LNCaP clone FGC (cell line): ENCODE measurements at places on chromosomes 1 and 21.
A peak's percentile ranks its signal among the peaks of the same experiment; 100 is the strongest.

GRCh38 chr1:57889676-57890320 is 465.9 kb upstream of the DAB1 start:
- DNase-seq, result no peak

- DNase-seq, result no peak
Observed at GRCh38 chr1:173638043-173639021, 3.2 kb downstream of the TEX50 start.

- no peak for DNase-seq
Observed at GRCh38 chr1:119275145-119276134, 93.1 kb upstream of the HAO2 start.

- no peak for DNase-seq
Observed at GRCh38 chr21:45045481-45045880, 28.9 kb upstream of the ADARB1 start.

DNA sequence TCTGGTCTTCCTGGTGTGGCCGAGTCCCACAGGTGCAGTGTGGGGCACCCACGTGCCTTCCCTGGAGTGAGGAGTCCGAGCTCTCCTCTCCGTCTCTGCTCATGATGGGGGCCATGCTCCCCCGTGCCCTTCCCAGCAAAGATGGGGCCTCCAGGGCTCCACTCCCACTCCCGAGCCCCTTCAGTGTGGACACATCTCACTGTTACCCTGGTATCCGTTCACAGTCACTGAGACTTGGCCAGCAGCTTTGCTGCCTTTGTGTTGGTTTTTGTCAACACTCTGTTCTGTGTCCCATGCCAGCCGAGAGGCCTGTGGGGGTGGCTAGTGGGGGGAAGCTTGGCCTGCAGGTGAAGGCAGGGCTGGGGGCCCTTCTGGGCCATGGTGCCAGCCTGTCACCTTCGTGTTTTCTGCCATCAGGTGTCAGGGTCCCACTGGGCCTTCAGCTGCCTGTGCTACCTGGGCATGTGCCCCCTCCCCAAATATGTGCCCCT is 46.9 kb upstream of the POFUT2 start:
- DNase-seq, result no peak

DNA sequence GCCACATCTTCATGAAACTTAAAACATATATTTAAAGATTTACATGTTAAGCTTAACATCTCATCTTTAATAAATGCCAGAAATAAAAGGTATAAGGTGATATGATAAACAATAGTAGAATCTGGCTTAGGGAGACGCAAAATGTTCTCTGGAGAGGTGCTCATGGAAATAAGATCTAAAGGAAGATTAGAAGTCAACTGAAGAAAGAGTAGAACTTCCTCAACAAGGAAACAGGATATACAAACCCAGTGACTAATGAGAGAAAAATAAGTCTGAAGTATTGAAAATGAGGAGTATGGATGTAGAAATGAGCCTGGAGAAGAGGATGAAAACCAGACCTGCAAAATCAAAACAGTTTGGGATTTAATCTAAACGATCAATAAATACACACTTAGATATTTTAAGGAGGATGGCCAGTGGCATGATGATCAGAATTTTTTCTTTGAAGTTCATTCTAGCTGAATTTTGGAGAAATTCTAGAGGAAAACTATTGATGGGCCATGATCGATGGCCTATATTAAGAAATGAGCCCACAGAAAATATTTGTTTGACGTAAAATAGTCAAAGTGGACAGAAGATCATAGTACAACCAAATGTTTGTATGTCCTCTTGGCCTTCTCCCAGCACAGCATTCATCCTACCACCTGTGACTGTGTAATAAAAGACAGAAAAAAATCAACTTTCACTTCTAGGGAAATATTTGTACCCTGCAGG is 387.9 kb upstream of the PTBP2 start:
- no peak for DNase-seq

GRCh38 chr1:91885213-91885715 is 687 bp downstream of the TGFBR3 start:
- DNase-seq, result no peak

DNA sequence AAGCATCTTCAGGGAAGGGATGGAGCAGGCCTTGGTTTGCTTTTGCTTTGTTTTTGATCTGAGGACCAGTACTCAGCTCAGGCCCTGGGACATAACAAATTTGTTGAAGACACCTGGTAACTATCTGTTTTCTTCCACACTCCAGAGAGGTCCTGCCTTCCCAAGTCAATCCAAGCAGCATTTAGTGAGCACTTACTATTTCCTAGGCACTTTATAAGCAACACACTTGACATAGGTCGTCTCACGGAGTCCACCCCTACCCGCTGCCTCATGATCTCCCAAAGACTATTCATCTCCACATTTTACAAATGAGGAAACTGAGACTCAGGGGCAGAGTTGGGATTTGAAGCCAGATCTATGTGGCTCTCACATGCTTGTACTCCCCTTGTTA is 14.4 kb upstream of the EPHA2 start:
- no peak for DNase-seq

DNA sequence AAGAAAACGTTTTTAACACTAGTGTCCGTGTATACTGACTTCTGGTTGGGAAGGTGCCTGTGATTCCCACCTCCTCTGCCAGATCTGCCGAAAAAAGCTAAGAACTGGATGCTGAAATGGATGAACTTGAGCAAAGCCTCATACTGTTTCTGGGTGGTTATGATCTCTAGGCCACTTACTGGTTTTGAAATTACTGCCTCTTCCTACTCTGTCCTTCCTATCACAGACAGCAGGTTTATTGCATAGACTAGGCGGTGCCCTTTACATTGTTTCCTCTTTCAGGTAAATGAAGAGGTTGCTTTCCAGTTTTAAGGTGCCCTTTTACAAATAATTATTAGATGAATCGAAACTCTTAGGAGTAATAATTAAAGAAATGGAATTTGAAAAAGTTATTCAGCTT is 27.5 kb downstream of the PEX14 start:
- DNase-seq, result no peak

DNA sequence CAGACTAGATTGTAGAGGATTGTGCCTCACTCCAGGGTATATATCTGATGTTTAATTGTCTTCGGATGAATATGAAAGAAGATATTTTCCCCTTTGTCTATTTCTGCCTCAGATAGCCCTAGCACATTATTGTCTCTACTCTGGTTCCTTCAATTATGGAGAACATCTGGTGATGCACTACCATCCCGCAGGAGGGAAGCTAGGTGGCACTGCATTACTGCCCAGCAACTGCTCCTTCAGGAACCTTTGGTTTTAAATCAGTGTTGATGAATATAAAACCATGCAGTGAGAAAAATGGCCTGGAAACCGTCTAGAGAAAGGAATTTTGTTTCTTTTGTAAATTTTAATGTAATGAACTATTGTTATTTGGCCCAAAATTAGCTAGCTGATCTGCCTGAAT is 68.5 kb downstream of the GPR88 start:
- DNase-seq, result peak; percentile 11

GRCh38 chr21:36639769-36640168 is 59.1 kb upstream of the SIM2 start:
- DNase-seq, result no peak

GRCh38 chr1:60825593-60825992 is 256.8 kb upstream of the NFIA start:
- DNase-seq, result no peak

DNA sequence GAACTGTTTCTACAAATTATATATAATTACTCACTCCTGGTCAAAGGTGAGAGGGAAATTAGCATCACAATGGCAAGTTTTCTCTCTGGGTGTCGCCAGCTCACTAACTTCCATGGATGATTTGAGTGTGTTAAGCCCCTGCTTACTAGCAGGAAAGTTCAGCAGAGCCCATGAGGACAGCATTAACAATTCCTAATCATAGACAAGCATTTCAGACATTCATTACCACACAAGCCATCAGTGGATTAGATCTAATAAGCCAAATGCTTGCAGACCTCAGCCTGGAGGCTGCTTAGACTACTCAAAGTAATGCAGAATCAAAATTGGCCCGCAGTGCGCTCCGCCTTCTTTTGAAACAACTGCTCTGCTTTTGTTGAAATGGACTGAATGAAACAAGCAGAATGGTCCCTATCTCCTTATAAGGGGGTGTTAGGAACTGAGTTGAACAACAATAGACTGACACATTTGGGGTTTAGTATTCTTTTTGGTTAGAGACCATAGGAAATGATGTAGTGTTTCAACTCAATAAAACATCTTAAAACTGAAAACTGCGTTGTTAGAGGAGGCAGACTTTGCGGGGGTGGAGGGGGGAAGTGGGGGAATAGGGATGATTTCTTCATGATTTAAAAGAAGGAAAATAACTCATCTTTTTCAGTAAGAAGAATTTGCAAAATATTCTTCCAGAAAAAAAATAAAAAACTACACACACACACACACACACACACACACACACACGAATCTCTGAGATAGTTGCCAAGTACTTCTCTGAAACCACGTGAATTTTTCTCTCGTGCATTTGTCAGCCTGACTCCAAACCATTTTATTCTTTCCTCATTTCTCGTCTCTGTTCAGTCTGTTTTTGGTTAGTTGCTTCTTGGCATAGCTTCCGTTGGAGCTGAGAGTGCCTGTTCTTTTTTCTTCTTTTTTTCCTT is 54.6 kb downstream of the GORAB start:
- DNase-seq, result no peak

DNA sequence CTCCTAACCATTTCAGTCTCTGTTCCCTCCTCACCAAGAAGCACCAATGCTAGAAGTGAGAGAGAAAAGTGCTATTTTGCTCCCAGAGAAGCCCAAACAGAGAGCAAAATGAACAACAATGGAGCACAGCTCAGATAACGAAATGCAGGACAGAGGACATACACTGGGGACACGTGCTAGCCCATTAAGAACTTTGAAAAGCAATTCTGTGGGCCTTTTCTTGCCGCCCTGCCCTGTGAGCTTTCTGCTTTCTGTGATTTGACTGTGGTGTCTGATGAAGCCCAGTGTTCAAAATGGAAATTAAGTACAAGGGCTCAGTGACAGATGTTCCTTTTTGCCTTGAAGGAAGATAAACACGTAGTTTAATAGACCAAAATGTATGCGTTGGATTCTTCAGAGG is 130.8 kb downstream of the S1PR1 start:
- DNase-seq, result no peak

DNA sequence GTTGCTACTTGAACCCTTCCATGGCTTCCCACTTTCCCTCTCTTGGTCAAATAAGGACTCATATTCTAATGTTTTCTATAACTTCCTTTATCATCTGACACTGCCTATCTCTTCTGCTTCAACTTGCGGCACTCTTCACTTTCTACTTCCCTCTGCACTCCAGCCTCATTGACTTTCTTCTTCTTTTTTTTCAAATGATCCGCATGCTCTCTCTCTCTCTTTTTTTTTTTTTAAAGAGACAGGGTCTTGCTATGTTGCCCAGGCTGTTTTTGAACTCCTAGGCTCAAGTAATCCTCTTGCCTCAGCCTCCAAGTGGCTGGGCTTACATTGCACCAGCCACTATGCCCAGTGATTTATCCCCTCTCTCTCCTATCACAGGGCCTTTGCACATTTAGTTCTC is 7.3 kb upstream of the IL10 start:
- DNase-seq, result no peak

DNA sequence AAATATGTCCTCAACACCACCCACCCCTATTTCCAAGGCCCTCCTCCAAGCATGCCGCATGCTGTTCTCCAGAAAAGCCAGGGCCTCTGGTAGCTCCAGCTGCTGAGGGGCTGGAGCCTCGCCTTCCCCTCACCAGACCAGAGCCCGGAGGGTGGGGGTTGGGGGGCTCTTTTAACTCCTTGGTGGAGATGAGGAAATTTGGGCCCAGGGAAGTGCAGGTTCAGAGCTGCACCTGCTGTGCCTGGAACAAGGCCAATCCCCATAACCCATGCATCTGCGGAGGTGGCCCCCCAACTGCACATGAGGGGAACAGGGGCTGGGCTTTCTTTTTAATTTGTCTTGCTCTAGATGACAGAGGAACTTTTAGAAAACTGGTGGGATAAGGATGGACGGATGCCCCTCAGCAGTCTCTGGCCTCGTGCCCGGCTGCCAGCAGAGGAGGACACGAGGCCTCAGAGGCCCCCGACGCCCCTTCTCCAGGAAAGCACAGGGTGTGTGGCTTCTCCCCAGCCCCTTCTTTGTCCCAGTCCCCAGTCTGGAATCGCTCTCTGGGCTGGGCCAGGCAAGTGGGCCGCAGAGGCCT is 550 bp upstream of the SELENON start:
- no peak for DNase-seq

- DNase-seq, result no peak
Observed at GRCh38 chr1:245306628-245307410, 152.0 kb downstream of the KIF26B start.

- DNase-seq, result no peak
Observed at GRCh38 chr1:13701271-13701640, 1.3 kb downstream of the PRDM2 start.

DNA sequence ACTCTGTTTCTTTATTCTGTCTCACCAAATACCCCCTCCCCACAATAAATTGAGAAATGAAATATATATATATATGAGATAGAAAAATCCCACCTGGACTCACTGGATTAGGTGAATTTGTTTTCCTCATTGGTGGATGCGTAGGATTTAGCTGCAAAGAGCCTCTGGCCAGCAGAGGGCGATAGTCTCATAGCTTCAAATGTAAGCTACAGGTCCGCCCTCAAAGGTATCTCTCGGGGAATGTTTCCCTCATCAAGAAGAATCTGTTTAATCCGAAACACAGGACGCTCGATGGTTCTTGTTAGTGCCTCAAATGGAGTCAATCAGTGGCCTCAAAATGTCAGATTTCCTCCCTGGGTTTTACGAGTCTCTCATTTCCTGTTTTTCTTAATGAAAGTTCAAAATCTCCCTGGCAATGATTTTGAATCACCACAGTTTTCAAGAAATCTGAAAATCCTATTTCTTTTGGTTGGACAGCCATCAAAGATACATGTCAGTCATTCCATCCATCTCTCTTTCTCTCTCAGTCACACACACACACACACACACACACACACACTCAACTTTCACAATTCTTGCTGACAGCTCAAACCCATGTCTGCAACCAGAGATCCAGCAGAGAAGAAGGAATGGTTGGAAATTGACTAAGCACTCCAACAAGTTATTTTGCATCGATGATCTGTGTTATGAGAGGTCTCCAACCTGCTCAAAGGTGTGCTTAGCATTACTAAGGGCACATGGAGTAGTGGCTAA is 13.9 kb upstream of the CAMK1G start:
- DNase-seq, result peak; percentile 66
